Tibial nerve (tissue), 4 donors: ENCODE measurements at places on chromosomes 3 and 15. TPM values are rescaled to one million over a fixed set of nuclear protein-coding genes. Genes with fewer than 3 reads are reported as not detected.

DNA sequence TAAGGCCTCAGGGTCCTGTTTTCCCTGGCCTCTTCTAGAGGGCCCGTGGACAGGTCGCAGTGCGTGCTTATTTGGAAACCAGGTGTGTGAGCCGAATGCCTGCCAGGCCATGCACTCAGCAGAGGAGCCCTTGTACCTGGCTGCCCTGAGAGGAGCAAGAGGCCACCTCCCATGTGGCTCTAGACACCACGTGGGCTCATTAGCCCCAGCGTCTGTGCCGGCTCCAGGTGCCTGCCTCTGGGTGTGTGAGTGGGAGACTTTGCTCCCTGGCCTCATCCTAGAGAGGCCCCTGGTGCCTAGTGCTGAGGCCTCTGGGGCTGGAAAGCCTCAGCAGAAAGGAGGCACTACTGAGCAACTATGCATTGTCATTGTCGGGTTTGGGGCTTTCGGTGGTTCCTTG lies 50.4 kb downstream of the KLF13 start:
- H3K36me3 ChIP-seq = peaks cover 96% of the 10 kb centered on the region
- no peaks in the 10 kb centered on the region for H3K27me3 ChIP-seq
- DNase-seq = no peak
- no peak overlapping the region for H3K27ac ChIP-seq
- peaks cover 24% of the 10 kb centered on the region for H3K4me1 ChIP-seq

DNA sequence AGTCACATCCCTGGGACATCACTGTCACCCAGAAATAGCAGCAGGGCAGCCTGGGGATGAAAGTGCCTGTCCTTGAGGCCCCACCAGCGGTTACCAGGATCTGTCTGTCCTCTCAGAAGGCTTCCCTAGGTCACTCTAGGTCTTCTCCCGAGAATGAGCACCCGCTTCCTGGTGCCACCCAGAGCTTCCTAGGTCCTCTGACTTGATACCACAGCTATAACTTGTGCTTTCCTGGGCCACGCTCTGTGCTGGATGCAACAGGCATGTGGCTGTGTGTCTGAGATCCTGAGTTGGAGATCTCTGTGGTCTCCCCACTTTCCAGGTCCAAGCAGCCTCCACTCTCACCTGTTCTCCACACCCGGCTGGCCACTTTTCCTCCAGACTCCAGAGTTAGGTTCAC lies 25.8 kb downstream of the ARNT2 start:
- H3K36me3 ChIP-seq = no peaks in the 10 kb centered on the region
- no peaks in the 10 kb centered on the region for H3K27me3 ChIP-seq
- no peak overlapping the region for H3K4me3 ChIP-seq
- no peaks in the 10 kb centered on the region for H3K4me1 ChIP-seq

- no peaks in the 10 kb centered on the region for H3K4me1 ChIP-seq
- no peaks in the 10 kb centered on the region for H3K36me3 ChIP-seq
- DNase-seq = no peak
- H3K27me3 ChIP-seq = no peaks in the 10 kb centered on the region
- H3K4me3 ChIP-seq = no peak overlapping the region
- no peak overlapping the region for H3K27ac ChIP-seq
Measured at GRCh38 chr3:162491952-162492351, 995.3 kb downstream of the OTOL1 start.

GRCh38 chr15:25268166-25268565 lies 170.7 kb downstream of the UBE3A start:
- H3K36me3 ChIP-seq = no peaks in the 10 kb centered on the region
- H3K4me3 ChIP-seq = no peak overlapping the region
- no peak for DNase-seq
- no peaks in the 10 kb centered on the region for H3K27me3 ChIP-seq
- H3K27ac ChIP-seq = no peak overlapping the region
- no peaks in the 10 kb centered on the region for H3K4me1 ChIP-seq

DNA sequence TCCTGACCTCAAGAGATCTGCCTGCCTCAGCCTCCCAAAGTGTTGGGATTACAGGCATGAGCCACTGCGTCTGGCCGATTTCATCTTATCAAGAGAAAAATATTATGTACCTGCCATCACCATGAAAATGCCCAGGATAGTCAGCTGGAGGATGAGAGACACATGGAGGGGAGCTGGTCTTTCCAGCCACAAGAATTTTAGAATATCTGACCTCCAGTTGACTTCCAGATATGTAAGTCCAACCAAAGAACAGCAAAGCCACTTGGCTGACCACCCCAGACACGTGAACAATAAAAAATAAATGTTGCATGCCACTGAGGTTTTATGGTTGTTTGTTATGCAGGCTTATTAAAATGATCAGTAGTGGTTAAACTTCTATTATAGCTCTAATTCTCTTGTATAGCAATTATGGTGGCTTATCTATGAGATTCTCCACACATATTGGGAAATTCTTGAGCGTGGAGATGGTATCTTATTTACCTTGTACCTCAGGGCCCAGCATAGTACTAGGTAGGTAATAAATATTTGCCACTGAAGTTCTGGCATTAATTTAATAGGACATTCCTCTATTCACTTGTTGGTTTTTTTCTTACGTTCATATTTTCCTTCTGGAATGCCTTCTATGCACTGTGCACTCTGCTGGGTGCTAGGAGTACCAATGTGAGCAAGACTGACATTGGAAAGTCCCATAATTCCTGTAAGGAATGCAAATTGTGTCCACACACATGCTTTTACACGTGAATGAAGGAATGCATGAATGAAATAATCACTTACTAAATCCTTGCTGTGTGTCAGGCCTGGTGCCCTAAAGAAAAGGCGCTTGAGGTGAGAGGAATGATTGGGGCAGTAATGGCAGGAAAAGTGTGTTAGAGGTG lies 77.6 kb downstream of the EDEM1 start:
- no peaks in the 10 kb centered on the region for H3K27me3 ChIP-seq
- H3K4me3 ChIP-seq = no peak overlapping the region
- H3K4me1 ChIP-seq = no peaks in the 10 kb centered on the region
- H3K27ac ChIP-seq = no peak overlapping the region
- H3K36me3 ChIP-seq = no peaks in the 10 kb centered on the region
- no peak for DNase-seq

GRCh38 chr3:159532577-159532976 lies 456.1 kb upstream of the IL12A start:
- no peak overlapping the region for H3K27ac ChIP-seq
- H3K36me3 ChIP-seq = no peaks in the 10 kb centered on the region
- H3K27me3 ChIP-seq = no peaks in the 10 kb centered on the region
- no peaks in the 10 kb centered on the region for H3K4me1 ChIP-seq

- no peak overlapping the region for H3K4me3 ChIP-seq
- no peaks in the 10 kb centered on the region for H3K27me3 ChIP-seq
- peaks cover 5% of the 10 kb centered on the region for H3K4me1 ChIP-seq
- H3K27ac ChIP-seq = no peak overlapping the region
Measured at GRCh38 chr3:187925326-187925725, 180.1 kb upstream of the BCL6 start.

DNA sequence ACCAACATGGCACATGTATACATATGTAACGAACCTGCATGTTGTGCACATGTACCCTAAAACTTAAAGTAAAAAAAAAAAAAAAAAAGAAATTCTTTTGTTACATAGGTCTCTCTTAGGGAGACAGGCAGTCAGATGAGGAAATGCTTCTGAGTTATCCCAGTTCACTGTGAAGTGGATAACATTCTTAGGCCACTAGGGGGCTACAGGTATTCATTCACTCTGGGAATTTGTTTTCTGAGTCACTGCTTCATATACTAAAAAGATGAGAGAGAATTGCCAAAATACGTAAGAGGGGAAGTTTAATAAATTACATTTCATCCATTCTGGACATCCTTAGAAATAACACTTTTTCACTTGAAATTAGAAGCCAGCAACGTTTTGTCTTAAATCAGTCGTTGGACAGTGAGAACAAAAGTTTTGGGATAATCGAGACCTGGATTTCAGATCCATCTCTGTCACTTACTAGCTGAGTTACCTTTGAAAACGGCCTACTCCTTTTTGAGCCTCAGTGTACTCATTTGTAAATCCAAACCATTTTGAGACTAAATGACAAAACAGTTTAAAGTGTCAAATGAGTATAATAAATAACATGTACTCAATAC lies 738.4 kb upstream of the ALCAM start:
- H3K36me3 ChIP-seq = no peaks in the 10 kb centered on the region
- H3K4me1 ChIP-seq = no peaks in the 10 kb centered on the region
- no peak overlapping the region for H3K27ac ChIP-seq
- no peak overlapping the region for H3K4me3 ChIP-seq
- no peaks in the 10 kb centered on the region for H3K27me3 ChIP-seq

DNA sequence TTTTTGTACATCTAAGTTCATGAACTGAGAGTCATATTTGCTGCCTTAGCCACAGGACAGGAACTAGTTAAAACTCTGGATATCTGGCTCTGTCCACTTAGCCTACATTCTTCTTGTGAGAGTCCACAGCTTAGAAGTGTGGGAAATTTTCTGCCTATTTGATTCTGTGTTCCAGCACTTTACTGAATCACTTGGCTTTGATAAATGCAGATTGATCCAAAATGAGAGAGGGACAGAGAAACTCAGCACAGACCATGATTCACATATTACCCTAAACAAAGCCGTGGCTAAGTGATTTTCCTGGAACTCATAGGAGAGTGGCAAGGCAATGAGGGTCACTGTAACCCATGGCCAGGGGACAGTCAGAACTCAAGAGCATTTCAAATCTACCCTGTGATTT lies 87.5 kb upstream of the CADPS start:
- DNase-seq = no peak
- no peaks in the 10 kb centered on the region for H3K27me3 ChIP-seq
- H3K4me3 ChIP-seq = no peak overlapping the region

DNA sequence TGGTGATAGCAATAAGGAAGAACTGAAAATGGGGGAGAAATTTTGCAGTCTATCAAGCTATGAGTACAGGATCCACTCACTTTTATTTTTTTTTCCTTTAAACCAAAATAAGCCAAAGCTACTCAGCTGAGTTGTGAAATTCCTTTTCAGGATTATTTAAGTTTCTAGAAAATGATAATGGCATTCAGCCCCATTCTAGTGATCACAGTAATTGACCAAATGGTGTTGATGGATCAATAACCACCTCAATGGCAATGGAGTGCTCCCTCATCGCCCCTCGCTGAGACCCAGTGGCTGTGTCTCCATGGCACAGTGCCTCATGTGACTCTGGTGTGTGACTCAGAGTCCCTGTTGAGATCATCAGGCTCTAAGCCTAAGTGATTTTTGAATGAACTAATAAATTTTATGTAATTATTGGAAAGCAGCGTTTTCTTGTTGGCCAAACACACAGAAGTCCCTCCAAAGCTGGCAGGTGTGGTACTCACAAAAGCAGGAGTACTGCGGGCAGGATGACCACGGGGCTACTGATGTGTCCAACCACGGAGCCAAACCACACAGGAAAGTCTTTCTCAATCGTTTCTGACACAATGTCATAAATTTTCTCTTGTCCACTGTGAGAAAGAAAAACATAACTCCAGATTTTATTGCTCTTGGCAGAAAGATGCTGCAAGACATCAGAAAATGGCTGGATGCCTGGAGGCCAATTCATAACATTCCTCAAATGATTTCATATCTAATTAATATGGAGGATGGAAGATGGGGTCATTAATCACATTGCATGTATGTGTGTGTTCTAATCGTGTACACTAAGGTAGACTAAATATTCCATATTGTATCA lies 14.4 kb upstream of the STARD5 start:
- peak overlapping the region; percentile 26 for H3K27ac ChIP-seq
- H3K27me3 ChIP-seq = no peaks in the 10 kb centered on the region
- H3K36me3 ChIP-seq = no peaks in the 10 kb centered on the region
- peak; percentile 36 for DNase-seq
- H3K4me1 ChIP-seq = peaks cover 15% of the 10 kb centered on the region
- no peak overlapping the region for H3K4me3 ChIP-seq

- no peaks in the 10 kb centered on the region for H3K4me1 ChIP-seq
- H3K4me3 ChIP-seq = no peak overlapping the region
Measured at GRCh38 chr3:45756055-45756454, 40.3 kb downstream of the SLC6A20 start.

- H3K4me1 ChIP-seq = peaks cover 2% of the 10 kb centered on the region
- DNase-seq = no peak
- no peak overlapping the region for H3K27ac ChIP-seq
- no peak overlapping the region for H3K4me3 ChIP-seq
Measured at GRCh38 chr15:80536716-80537115, 132.5 kb downstream of the ARNT2 start.

DNA sequence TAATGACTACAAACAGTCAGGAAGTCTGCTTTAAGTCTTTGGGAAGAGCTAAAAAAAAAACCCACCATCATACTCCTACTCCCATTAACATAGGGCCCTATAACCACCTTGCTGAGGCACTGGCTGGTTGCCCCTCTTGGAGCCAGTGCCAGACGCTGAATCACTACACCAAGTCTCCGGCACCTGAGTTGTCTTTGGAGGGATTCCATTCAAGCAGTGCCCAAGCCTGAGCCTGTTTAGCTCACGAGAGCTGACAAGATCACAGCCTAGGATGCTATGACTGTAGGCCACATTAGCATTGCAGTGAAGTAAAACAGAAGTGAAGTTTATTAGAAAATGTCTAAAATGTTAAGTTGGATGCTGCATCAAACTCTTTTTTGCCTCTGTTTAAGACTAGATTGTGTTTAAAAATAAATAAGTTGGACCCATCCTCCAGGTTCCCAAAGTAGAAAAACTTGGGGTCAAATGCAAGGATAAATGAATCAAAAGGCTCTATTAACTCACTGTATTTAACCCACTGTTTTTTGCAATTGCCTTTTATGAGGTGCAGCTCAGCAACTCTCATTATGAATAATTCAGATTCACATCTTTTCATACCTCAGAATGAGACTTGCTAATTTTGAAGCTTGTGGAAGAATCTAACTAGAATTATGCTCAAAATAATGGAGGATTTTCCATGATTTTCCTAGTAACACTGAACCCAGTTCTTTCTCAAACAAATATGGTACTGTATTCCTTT lies 461.9 kb downstream of the FOXP1 start:
- no peak overlapping the region for H3K4me3 ChIP-seq
- H3K4me1 ChIP-seq = no peaks in the 10 kb centered on the region
- no peak overlapping the region for H3K27ac ChIP-seq
- H3K36me3 ChIP-seq = no peaks in the 10 kb centered on the region
- no peaks in the 10 kb centered on the region for H3K27me3 ChIP-seq

GRCh38 chr3:157174290-157174648 lies 14.3 kb upstream of the CCNL1 start:
- peaks cover 11% of the 10 kb centered on the region for H3K36me3 ChIP-seq
- H3K4me1 ChIP-seq = peaks cover 8% of the 10 kb centered on the region
- no peaks in the 10 kb centered on the region for H3K27me3 ChIP-seq
- peak overlapping the region; percentile 97 for H3K27ac ChIP-seq
- H3K4me3 ChIP-seq = peak overlapping the region; percentile 63

DNA sequence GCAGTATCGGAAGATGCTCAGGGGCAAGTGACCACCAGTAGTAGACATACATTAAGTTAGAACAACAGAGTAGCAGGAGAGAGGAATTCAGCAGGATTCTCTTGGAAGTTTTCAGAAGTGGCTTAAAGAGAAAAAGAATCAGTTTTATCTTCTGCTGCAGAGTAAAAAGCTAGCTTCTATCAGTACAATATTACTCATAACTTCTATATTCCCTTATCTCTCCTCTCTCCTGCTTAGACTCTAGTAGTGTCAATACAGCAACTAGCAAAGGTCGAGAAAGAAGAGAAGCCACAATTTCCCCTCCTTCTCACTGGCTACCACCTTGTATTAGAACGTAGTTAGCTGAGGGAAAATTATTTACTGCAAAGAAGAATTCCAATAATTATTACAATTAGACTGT lies 539.7 kb downstream of the DIPK2A start:
- no peak overlapping the region for H3K27ac ChIP-seq
- no peak for DNase-seq
- no peaks in the 10 kb centered on the region for H3K27me3 ChIP-seq
- H3K36me3 ChIP-seq = no peaks in the 10 kb centered on the region
- no peaks in the 10 kb centered on the region for H3K4me1 ChIP-seq

The WDR48 gene
- 25.2 TPM for total RNA-seq

The EPB42 gene
- not detected for total RNA-seq

The GADL1 gene
- not detected for total RNA-seq

The GOLGA8N gene
- total RNA-seq = 11.0 TPM

The CAV3 gene
- not detected for total RNA-seq

The GPD1L gene
- 60.9 TPM for total RNA-seq
